Activated CD4-positive, CD25-positive, alpha-beta regulatory T cell treated with anti-CD3 and anti-CD28 coated beads, Interleukin-2, amount 50 U/mL, for 16 hours (primary cell): ENCODE measurements at places on chromosomes 7 and 10.

DNA sequence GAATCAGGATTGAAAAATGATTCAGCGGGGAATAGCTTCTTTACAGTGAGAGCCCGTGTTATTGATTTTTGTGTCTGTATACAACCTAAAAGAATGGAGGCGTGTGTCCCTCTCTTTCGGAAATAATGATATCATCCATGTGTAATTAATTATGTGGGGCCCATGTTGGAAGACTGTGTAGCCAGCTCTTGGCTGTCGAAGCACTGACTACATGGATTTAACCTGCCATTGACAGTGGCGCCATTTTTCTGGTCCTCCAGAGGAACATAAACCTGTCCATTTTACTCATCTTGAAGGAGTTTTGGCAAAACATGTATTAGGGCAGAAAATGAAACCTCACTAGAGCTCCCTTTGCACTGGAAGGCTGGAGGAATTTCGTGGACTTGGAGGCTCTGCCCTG lies 119.6 kb downstream of the ITIH5 start:
- DNase-seq: no peak

DNA sequence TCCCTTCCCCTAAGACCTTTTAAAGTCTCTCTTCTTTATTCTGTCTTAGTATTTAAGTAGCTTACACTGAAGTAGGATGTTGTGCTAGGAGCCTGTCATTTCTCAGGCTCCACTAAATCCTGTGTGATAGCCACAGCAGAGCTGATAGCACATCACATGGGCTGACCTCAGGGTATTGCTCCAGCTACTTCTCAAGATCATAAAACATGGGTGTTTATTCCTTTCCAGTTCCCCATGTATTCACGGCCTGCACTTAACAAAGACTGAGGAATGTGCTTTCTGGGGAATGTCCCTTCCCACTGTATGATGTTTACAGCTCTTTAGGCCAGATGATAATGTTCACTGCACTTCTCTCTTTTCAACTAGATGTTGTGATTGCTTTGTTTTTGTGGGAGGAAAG lies 1086.8 kb downstream of the KCNMA1 start:
- DNase-seq: no peak

DNA sequence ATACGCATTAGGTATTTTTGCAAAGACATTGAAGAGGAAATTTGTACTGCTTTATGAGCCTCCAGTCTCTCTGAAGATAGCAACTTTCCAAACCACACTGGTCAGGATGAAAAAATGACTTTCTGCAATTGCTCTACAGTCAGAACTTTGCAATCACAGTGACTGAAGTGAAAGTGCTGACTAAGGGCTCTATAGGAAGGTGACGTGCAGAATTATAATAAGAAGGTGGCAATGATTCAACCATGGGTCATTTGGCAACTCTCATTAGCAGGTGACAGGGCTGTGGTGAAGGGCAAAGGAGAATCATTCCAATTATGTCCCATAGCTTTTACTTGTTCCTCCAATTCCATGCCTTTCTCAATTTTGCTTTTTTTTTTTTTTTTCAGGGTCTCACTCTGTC lies 311.0 kb downstream of the ANKRD30A start:
- no peak for DNase-seq

- no peak for DNase-seq
These were observed 101.6 kb downstream of the CUL2 start for GRCh38 chr10:34988397-34989067.

DNA sequence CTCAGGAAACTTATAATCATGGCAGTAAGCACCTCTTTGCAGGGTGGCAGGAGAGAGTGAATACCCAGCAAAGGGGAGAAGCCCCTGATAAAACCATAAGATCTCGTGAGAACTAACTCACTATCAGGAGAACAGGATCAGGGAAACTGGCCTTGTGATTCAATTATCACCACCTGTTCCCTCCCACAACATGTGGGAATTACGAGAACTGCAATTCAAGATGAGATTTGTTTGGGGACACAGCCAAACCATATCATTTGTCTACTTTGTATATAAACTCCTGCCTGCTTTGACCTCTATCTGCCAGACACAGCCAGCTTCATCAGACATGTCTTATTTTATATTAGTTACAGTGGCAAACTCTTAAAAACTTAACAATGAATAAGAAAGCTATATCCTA lies 50.4 kb downstream of the ARMC3 start:
- no peak for DNase-seq

DNA sequence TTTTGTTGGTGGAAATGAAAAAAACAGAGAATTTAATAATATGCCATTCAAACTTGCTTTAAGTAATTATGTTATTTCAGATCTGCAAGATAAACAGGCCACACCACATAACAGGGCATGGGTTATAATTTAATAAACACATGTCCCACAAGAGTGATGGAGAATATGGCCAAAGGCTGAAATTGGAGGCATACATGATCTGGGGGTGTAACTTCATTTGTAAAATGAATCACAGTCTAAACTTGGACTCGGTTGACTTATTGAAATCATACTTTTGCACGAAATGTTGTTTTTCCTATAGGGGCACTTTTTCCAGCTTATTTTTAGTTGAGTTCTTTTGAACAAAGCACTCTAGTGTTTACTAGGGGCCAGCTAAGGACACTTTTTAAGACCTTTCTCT lies 151.6 kb downstream of the TMEM26 start:
- no peak for DNase-seq

GRCh38 chr10:123021517-123021916 lies 12.7 kb downstream of the ACADSB start:
- no peak for DNase-seq

- no peak for DNase-seq
These were observed 50.2 kb upstream of the SUN1 start for GRCh38 chr7:781936-782529.

- DNase-seq: no peak
These were observed 489.7 kb upstream of the CELF2 start for GRCh38 chr10:10527861-10528562.
